ENCODE measurements at places on chromosomes 4 and X. TPM values are rescaled to one million over a fixed set of nuclear protein-coding genes. Genes with fewer than 3 reads are reported as not detected.
A peak's percentile ranks its signal among the peaks of the same experiment; 100 is the strongest.

DNA sequence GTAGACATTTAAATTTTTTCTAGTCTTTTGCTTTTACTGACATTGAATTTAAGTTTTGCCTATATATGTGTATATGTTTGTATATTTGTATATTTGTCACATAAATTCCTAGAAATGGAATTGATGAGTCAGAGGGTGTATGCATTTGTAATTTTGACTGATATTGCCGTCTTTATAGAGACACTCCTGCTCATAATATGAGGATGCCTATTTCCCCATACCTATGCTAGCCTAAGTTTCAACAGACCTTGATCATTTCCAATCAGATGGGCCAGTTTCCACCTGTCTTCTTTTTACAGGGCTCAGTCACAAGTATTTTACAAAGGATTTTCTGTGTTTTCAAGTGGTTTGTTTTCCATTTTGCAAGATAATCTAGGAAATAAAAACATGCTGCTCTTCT, 10.8 kb downstream of the PDLIM5 start:
- DNase-seq, result no peak

DNA sequence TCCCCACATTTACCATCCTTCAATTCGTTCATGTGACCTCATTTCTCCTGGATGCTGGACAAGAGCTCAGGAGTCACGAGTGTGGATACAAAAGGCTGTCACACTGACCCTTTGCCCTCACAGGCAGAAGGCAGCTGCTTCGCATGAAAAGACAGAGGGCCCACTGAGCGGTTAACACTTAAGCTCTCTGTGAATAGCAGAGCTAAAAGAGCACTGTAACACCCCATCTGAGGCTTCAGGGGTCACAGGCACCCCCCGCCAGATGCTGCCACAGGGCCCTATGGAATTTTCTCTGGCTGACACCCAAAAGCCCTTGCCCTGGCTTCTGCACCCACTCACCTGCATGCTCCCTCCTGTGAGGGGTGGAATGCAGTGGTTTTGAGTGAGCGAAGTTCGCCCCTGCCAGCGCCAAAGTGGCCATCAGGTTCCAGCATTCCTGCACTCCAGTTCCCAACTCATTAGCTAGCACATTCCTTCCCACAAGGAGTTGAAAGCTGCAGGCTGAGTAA, 360.9 kb downstream of the PPP3CA start:
- DNase-seq, result peak; percentile 12

GRCh38 chr4:2932321-2932950, 30.8 kb downstream of the NOP14 start:
- no peak for DNase-seq

The RIPPLY1 gene
- total RNA-seq, result not detected

The DOCK11 gene
- total RNA-seq, result 13.2 TPM

The SHROOM3 gene
- total RNA-seq, result 36.4 TPM

All from neural crest cell (in vitro differentiated cells).